ENCODE measurements at places on chromosomes 1 and 21.

DNA sequence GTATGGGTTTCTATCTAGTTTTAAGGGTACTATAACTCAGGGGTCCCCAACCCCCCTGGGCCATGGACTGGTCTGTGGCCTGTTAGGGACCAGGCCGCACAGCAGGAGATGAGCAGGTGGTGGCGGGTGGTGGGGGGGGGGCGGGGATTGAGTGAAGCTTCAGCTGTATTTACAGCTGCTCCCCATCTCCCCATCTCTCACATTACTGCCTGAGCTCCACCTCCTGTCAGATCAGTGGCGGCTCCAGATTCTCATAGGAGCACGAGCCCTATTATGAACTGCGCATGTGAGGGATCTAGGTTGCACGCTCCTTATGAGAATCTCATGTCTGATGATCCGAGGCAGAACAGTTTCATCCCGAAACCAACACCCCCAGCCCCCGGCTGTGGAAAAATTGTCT, 95.1 kb upstream of the SLC45A1 start:
- no peak for DNase-seq
- peaks cover 14% of the 10 kb centered on the region for H3K4me1 ChIP-seq
- H3K4me3 ChIP-seq = no peak overlapping the region
- no peaks in the 10 kb centered on the region for H3K36me3 ChIP-seq
- no peak overlapping the region for H3K27ac ChIP-seq
- H3K27me3 ChIP-seq = no peaks in the 10 kb centered on the region

- H3K27me3 ChIP-seq = no peaks in the 10 kb centered on the region
- peak overlapping the region; percentile 79 for H3K4me3 ChIP-seq
- no peak for DNase-seq
- H3K4me1 ChIP-seq = peaks cover 47% of the 10 kb centered on the region
- peak overlapping the region; percentile 94 for H3K27ac ChIP-seq
These were observed 1.2 kb upstream of the C1orf198 start for GRCh38 chr1:230869500-230869899.

- DNase-seq = no peak
- H3K4me1 ChIP-seq = peaks cover 31% of the 10 kb centered on the region
- H3K36me3 ChIP-seq = no peaks in the 10 kb centered on the region
- no peaks in the 10 kb centered on the region for H3K27me3 ChIP-seq
- no peak overlapping the region for H3K4me3 ChIP-seq
These were observed 15.5 kb upstream of the SARS1 start for GRCh38 chr1:109198043-109198695.

- peak; percentile 65 for DNase-seq
- no peaks in the 10 kb centered on the region for H3K4me1 ChIP-seq
- H3K36me3 ChIP-seq = peaks cover 3% of the 10 kb centered on the region
- no peaks in the 10 kb centered on the region for H3K27me3 ChIP-seq
- H3K27ac ChIP-seq = no peak overlapping the region
These were observed 631 bp upstream of the KRTAP10-9 start for GRCh38 chr21:44626262-44626661.

DNA sequence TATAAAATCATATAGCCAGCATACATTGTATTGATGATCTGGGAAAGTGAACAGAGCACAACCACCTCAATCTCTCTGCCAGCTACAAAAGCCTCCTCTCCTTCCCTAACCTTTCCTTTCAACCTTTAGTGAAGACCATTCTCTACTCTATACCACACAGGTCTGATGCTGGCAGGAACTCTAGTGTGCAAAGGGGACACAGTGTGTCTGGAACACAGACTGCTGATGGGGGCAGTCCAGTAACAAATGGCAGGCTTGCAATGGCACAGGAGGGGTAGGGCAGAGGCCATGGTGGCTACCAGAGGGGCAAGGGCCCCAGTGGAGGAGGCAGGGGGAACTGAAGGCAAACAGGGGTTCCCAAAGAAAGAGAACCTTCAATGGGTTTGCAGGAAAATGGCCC, 37.0 kb downstream of the CEP170 start:
- H3K27ac ChIP-seq = peak overlapping the region; percentile 66
- H3K36me3 ChIP-seq = peaks cover 57% of the 10 kb centered on the region
- H3K4me1 ChIP-seq = peaks cover 25% of the 10 kb centered on the region
- H3K27me3 ChIP-seq = no peaks in the 10 kb centered on the region
- no peak overlapping the region for H3K4me3 ChIP-seq

DNA sequence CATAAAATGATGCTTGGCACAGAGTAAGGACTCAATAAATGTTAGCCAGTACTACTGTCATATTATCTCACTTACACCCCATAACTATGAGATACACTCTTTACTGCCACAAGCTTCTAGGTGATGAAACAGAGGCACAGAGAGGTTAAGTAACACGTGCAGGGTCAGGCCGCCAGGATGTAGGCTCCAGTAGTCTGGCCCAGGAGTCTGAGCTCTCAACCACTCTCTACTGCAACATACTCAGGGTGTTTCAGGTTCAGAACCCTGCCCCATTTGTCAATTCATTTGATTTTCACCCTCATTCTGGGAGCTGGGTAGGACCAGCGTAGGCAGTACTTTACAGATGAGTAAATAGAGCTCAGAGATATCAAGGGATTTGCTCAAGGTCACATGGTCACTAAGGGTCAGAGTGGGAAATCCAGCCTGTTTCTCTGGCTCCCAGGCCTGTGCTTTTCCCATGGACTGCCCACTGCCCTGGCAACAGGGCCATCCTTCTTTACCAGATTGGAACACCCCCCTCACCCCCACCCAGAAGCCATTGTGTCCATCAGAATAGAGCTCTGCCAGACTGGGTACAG, 21.2 kb downstream of the IQGAP3 start:
- H3K27me3 ChIP-seq = no peaks in the 10 kb centered on the region
- H3K36me3 ChIP-seq = peaks cover 5% of the 10 kb centered on the region
- H3K4me3 ChIP-seq = no peak overlapping the region
- H3K4me1 ChIP-seq = peaks cover under 1% of the 10 kb centered on the region
- no peak for DNase-seq

GRCh38 chr1:177710696-177711620, 258.9 kb downstream of the SEC16B start:
- H3K4me3 ChIP-seq = no peak overlapping the region
- H3K36me3 ChIP-seq = no peaks in the 10 kb centered on the region
- H3K27me3 ChIP-seq = no peaks in the 10 kb centered on the region
- H3K27ac ChIP-seq = no peak overlapping the region
- H3K4me1 ChIP-seq = no peaks in the 10 kb centered on the region

DNA sequence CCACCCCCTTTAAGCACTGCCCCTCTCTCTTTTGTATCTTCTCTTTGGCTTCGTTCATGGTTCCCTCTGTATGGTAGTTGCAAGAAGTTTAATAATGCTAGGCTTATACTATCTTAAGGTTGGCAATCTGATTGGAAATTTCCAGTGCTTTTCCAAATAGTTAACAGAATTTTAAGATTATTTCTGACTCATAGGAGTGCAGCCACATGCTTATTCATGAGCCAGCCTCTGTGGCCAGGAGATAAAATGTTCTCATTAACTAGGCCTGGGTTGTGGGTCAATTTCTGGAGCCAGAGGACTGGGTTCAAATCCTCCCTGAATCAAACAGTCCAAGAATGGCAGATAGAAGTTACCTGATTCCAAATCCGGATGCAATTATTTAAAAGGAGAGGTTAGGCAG, 103.1 kb downstream of the ATP6V1G3 start:
- no peak overlapping the region for H3K4me3 ChIP-seq
- H3K4me1 ChIP-seq = peaks cover 31% of the 10 kb centered on the region
- no peak for DNase-seq
- peak overlapping the region; percentile 11 for H3K27ac ChIP-seq

- no peak overlapping the region for H3K4me3 ChIP-seq
- no peak for DNase-seq
- no peaks in the 10 kb centered on the region for H3K27me3 ChIP-seq
- H3K27ac ChIP-seq = no peak overlapping the region
These were observed 4.0 kb upstream of the HSD3B2 start for GRCh38 chr1:119410961-119411360.

DNA sequence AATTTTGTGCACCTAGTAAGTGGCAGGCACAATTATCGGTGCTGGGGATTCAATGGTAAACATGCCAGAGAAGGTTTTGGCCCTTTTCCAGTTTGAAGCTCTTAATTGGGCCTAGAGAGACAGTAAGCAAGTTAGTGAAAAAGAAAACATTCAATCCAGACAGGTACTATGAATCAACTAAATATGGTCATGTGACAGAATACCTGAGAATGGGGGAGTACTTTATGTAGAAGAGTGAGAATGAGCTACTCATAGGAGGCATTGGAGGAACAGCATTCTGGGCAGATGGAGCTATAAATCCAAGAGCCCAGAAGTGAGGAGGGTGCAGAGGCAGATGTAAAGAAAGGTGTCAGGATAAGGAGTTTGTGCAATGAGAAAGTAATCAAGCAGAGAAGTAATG, 1017.9 kb downstream of the ADGRL2 start:
- no peaks in the 10 kb centered on the region for H3K36me3 ChIP-seq
- H3K27me3 ChIP-seq = no peaks in the 10 kb centered on the region
- H3K4me1 ChIP-seq = peaks cover 17% of the 10 kb centered on the region

DNA sequence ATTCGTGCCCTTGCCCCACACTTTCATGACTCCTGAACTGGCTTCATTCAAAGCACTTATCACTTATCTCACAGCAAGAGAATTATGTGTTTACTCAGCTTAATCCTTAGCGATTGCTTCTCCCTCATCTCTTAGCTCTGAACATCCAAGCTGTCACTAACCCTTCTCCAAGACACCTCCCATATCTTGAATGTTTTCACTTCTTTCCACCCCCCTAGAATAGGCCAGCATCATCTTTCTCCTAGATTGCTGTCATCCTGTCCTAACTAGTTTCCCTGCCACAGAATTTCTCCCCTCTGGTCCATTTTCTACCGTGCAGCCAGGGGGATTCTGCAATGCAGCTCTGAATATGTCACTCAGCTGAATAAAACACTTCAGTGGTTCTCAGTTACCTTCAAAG, 68.6 kb upstream of the SPATA6 start:
- H3K4me1 ChIP-seq = no peaks in the 10 kb centered on the region
- H3K36me3 ChIP-seq = no peaks in the 10 kb centered on the region
- no peak for DNase-seq
- H3K4me3 ChIP-seq = no peak overlapping the region
- H3K27ac ChIP-seq = no peak overlapping the region
- no peaks in the 10 kb centered on the region for H3K27me3 ChIP-seq

DNA sequence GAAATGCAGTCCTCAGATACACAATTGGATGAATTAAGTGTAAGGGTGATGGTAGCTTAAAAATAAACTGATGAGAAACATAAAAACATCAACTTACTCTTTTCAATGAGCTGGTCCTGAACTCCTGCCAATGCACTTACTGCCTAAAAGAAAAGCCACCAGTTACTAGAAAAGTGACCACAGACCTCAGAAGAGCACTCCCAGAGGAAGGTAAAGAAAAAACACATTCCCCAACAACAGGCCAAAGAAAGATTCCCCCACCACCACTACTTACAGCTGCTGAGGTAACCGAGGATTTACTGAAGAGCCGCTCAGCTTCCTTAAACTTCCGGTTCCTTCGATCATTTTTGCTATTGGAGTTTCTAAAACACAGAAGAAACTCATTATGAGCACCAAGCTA, 5.4 kb downstream of the MEAF6 start:
- peaks cover 6% of the 10 kb centered on the region for H3K4me1 ChIP-seq
- no peak for DNase-seq
- no peak overlapping the region for H3K4me3 ChIP-seq
- peaks cover 34% of the 10 kb centered on the region for H3K36me3 ChIP-seq
- H3K27me3 ChIP-seq = no peaks in the 10 kb centered on the region
- no peak overlapping the region for H3K27ac ChIP-seq

- H3K4me3 ChIP-seq = no peak overlapping the region
- no peaks in the 10 kb centered on the region for H3K36me3 ChIP-seq
- H3K27me3 ChIP-seq = no peaks in the 10 kb centered on the region
- no peak for DNase-seq
- no peaks in the 10 kb centered on the region for H3K4me1 ChIP-seq
- H3K27ac ChIP-seq = no peak overlapping the region
These were observed 38.2 kb downstream of the TTLL7 start for GRCh38 chr1:83960669-83961277.

DNA sequence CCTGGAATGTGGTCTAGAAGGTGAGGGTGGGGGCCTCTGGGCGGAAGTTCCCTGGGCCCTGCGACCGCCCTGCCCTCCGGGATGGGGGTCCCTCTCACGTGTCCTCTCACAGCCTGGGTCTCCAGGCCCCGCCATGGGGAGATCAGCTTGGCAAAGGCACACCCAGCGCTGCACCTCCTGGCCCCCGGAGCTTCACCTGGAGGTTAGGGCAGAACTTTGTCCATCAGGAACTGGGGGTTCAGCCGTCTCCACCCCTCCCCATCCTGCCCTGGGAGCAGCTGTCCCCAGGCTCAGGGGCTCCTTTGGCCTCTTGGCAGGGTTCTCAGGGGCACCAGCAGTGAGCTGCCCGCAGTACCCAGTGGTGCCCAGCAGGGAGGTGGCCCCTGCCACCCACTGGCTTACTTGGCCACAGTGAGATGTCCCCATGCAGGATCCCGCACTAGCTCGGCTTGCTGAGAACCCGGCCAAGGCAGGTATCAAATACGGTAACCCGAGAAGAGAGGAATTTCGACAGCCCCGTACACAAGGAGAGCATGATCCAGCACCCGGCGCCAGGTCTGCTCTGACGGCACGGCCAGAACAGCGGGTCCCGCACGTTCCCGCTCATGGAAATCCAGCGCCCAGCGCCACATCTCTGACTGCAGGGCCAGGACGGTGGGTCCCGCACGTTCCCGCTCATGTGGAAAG, 36.7 kb downstream of the RRP1 start:
- no peak overlapping the region for H3K27ac ChIP-seq
- peaks cover 6% of the 10 kb centered on the region for H3K4me1 ChIP-seq
- DNase-seq = no peak
- no peaks in the 10 kb centered on the region for H3K27me3 ChIP-seq
- H3K36me3 ChIP-seq = no peaks in the 10 kb centered on the region

- no peaks in the 10 kb centered on the region for H3K27me3 ChIP-seq
- H3K4me1 ChIP-seq = peaks cover 32% of the 10 kb centered on the region
- no peaks in the 10 kb centered on the region for H3K36me3 ChIP-seq
- DNase-seq = no peak
- no peak overlapping the region for H3K4me3 ChIP-seq
These were observed 13.8 kb downstream of the DUSP10 start for GRCh38 chr1:221728037-221728505.

- H3K27ac ChIP-seq = peak overlapping the region; percentile 85
- H3K27me3 ChIP-seq = no peaks in the 10 kb centered on the region
- peaks cover 27% of the 10 kb centered on the region for H3K4me1 ChIP-seq
- H3K36me3 ChIP-seq = peaks cover 2% of the 10 kb centered on the region
These were observed 12.6 kb downstream of the HSF2BP start for GRCh38 chr21:43646550-43647260.

- no peak for DNase-seq
- no peak overlapping the region for H3K27ac ChIP-seq
- H3K36me3 ChIP-seq = no peaks in the 10 kb centered on the region
- H3K4me1 ChIP-seq = no peaks in the 10 kb centered on the region
- H3K27me3 ChIP-seq = peaks cover 54% of the 10 kb centered on the region
These were observed 44.6 kb upstream of the CLDN14 start for GRCh38 chr21:36524477-36524876.

- no peak overlapping the region for H3K4me3 ChIP-seq
- no peaks in the 10 kb centered on the region for H3K27me3 ChIP-seq
- H3K36me3 ChIP-seq = no peaks in the 10 kb centered on the region
- H3K27ac ChIP-seq = no peak overlapping the region
These were observed 251.8 kb upstream of the IRF2BP2 start for GRCh38 chr1:234861761-234862160.
